Right ventricle myocardium superior (tissue), 1 donor: ENCODE measurements at places on chromosomes 6 and 20. TPM values are rescaled to one million over a fixed set of nuclear protein-coding genes. Genes with fewer than 3 reads are reported as not detected.

The CTCFL gene
- total RNA-seq, result not detected

The PLCB4 gene
- total RNA-seq, result 27.4 TPM

The SGK2 gene
- total RNA-seq, result 0.38 TPM

The FOXQ1 gene
- total RNA-seq, result not detected

The NCOA6 gene
- 13.4 TPM for total RNA-seq

The MAK gene
- not detected for total RNA-seq

The TBXT gene
- total RNA-seq, result not detected
